ENCODE measurements at places on chromosomes 6 and 20.

DNA sequence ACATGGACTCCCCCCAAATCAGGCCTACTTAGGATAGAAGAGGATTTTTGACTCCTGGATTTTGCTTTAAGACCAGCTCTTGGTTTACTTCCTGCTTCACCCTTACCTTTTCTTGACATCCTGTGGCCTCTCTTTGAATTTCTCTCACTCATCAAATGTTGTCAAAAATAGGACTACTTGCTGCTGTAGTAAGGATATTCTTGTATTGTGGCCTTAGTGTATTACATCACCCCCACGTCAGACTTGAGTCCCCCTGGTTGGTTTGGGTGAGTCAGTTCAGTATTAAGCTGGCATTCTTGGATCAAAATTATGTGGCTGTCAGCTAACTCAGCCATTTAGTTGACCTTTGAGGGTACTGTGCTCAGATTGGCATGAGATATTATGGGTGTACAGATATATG is 1.1 kb downstream of the TPX2 start:
- DNase-seq = no peak

- DNase-seq = no peak
Measured at GRCh38 chr6:25713824-25714223, 40.7 kb upstream of the SLC17A4 start.

GRCh38 chr6:139402876-139403386 is 28.5 kb upstream of the CITED2 start:
- no peak for DNase-seq

DNA sequence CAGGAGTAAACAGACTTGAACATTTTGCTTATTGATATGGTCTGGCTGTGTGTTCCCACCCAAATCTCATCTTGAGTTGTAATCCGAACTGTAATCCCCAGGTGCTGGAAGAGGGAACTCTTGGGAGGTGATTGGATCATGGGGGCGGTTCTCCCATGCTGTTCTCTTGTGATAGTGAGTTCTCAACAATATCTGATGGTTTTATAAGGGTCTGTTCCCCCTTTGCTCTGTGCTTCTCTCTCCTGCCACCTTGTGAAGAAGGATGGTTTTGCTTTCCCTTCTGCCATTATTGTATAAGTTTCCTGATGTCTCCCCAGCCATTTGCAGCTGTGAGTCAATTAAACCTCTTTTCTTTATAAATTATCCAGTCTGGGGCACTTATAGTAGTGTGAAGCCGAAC is 40.0 kb downstream of the MYLIP start:
- peak; percentile 39 for DNase-seq

GRCh38 chr6:43930440-43931154 is 160.6 kb downstream of the VEGFA start:
- DNase-seq = no peak

GRCh38 chr6:93471281-93471680 is 51.9 kb upstream of the EPHA7 start:
- DNase-seq = no peak

DNA sequence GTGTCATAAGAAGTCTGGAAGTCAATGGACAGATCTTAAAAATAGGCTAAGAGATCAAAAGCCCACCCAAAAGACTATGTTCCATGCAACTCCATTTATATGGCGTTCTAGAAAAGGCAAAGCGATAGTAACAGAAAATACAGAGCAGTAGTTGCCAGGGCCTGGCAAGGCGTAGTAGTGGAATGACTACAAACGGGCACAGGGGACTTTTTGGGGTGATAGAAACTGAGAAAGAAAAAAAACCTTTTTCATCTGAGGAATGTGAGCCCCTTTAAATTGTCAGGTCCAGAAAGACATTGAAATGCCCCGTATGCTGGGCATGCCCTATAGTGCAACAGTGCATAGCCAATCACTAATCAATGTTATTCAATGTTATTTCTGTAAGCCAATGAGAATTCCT is 47.2 kb upstream of the FAM50B start:
- no peak for DNase-seq

DNA sequence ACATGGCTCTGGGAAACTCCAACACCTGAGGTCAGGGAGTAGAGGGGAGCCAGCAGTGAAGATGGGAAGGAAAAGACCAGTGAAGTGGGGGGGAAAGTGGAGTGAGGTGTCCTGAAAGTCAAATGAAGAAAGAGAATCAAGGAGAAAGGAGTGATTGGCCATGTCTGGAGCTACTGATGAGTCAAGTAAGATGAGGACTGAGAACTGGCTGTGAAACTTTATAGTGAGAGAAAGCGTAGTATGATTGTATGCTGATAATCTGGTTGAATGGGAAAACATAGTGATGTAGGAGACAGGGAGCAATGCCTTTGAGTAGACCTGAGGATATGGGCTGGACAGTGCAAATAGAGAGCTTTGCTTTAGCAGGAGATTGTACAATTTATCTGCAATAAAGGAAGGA is 183.6 kb upstream of the GMDS start:
- DNase-seq = no peak

DNA sequence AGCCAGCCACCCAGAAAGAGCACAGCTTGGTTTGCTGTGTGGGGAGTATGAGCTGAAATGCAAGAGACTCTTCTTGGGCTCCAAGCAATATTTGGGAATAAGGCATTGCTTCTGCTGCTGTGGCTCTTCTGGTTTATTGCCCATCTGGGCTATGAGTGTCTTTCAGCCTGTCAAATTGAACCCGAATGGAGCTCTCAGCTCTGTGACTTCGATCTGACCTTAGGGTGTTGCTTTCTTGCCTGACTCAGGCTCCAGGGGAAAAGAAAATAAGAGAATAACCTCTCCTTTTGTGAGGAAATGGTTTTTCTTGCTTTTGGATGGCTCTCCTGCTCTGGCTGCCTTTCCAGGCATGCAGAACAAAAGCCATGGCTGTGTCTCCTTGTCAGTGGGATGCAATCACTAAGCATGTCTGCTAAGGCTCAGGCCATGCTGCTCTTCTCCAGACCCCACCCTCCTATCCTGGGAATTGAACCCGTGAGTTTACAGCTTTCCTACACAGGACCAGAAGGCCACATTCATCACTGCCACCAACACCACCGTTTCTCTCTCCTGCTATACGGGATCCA is 169.4 kb upstream of the JAG1 start:
- no peak for DNase-seq

DNA sequence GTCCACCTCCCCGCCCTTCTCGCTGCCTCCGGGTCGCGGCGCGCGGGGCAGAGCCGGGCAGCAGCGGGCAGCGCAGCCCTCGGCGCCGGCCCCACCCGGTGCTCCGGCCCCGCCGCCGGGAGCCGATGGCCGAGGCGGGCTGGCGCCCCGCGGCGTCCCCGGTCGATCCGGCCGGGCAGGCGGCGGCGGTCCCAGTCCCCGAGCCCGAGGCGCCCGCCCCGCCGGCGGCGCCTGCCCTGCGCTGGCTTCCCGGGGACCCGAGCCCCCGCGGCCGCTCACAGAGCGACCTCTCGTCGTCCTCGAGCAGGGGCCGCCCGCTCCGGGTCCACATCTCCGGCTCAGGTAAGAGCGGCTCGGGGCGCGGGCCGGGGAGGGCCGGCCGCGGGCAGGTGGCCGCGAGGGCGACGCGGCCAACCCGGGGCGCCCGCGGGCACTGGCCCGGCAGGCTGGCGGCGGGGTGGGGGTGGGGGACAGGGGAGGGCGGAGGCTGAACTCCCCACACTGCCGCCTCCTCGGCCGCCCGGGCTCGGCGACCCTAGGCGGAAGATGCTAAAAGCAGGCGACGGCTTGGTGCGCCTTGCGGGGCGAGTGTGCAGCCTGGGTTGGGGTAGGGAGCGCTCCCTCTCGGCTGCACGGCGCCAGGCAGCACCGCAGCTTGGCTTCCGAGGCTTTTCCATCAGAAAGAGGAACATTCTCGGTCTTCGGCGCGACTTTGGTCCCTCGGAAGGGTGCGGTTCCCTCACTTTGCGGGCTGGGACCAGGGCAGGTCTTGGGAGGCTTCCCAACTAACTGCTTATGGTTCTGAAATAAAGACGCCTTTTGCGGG is 25.6 kb upstream of the FUCA2 start:
- DNase-seq = peak; percentile 75

- DNase-seq = peak; percentile 27
Measured at GRCh38 chr6:170314983-170315382, 8.4 kb downstream of the FAM120B start.

DNA sequence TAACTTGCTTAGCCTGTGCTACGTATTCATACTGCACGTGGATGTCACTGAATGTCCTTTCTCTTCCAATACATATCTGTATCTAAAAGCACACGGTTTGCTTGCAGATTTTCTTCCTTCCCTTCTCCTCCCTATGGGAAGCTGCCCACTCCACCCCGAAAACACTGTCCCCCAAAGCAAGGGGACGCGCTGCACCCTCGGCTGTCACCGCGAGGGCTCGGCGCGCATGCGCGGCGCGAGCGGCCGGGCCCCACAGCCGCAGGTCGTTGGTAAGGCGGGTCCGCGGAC is 659 bp downstream of the TMX4 start:
- peak; percentile 89 for DNase-seq

GRCh38 chr6:143248359-143248758 is 187.7 kb downstream of the AIG1 start:
- DNase-seq = no peak

DNA sequence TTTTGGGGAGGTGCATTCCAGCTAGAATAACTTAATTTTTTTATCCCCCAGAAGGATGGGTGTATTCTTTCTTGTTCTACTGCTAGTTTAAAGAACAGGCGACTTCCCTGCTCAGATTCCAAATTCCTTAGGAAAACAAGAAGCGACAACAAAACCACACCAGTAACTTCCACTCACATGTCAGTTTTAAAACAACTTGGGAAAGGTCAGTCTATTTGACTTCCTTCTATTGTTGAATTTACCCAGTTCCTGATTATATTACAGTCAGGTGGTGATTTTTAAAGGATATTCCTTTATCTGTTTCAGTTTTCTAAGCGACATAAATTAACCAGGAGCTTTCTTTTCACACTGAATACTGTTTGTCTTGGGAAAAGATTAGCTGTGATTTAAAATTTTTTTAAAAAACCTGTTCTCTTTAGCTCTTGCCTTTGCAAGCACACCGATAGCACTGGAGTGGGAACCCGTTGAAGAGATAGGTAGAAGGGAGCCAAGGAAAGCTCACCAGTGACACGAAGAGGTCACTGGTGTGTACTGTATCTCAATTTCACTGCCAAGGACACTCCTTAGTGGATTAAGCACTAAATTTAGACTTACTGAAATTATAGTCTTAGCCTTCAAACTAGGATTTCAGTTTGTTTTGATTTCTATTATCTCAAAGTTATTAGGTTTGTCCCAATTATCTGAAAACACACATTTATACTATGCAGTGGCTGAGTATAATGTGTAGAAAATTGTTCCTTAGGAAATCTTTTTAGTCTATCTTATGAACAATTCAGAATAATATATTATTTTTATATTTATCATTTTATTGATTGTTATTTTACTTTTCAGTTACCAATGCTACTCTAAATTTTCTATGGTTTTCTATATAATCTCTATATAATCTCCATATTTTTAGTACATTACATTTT is 22.3 kb downstream of the MARCKS start:
- DNase-seq = peak; percentile 67

- DNase-seq = no peak
Measured at GRCh38 chr6:145830612-145831011, 16.0 kb upstream of the FBXO30 start.

DNA sequence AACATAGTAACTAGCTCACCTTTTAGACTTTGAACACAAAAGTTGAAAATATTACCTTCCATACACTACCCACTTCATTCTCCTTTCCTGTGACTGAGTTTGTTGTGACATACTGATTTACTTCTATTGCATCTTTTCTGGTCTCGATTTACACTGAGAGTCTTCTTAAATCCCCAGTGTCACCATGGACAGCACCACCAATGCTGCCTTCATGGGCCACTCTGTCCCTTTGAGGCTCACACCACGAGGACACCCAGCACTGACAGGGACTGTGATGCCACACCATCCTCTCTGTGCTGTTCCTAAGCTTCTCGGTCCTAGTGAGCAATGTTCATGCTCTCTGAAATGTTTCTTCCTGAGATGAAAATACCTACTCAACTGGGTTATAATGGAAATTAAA is 337.1 kb upstream of the IRAK1BP1 start:
- peak; percentile 3 for DNase-seq

DNA sequence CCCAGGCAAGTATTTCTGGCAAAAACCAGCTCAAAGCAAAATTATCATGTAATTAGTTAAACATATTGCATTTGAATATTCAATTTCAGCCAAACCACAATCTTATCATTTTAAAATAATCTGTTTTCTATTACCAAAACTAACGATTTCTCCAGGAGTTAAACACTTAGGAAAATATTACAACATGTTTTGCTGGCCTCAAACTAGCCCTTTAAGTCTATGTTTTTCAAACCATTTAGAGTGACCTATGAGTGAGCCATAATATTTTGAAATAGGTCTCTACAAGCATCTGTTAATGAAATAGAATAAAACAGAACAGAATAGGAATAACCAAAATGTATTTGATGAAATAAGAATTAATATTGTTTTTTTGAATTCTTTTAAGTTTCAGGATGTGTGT is 370.9 kb downstream of the COL12A1 start:
- DNase-seq = no peak

- DNase-seq = peak; percentile 75
Measured at GRCh38 chr6:10425975-10426780, 11.3 kb upstream of the TFAP2A start.

GRCh38 chr6:145025488-145025887 is 709.8 kb downstream of the EPM2A start:
- DNase-seq = no peak

DNA sequence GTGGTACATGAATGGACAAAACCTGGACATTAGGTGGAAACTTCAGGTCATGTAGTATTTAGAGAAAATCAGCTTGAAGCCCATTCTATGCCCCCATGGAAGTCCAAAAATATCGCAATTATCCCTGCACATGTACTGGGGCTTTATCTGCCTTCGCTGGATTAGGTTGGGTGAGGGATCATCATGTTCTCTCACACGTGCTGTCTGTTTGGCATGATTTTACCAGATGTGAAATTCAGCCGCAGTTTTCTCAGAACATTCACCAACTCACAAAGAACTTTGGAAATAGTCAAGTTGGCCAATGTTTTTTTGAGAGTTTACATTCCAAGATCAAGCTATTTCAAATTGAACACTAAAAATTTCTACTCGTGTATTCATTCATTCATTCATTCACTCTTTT is 459.8 kb upstream of the CITED2 start:
- DNase-seq = no peak

DNA sequence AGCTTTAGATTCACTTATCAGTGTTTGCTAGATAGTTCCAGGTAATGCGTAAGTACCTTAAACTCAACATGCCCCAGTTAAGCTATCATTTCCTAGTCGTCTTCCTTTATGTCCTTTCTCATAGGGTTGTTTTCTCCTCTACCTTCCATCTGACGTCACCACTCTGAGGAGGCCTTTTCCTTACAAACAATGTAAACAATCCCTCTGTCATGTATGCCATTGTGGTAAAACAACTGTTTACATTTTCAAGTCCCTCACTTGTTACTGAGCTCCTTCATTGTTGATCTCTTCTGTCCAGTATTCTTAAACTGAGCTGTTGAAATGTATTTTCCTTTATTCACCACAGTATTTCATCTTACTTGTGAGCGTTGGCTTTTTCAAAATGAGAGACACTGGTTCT is 45.4 kb upstream of the PLCG1 start:
- DNase-seq = no peak
